ENCODE measurements at places on chromosomes 7 and 10.

- DNase-seq, result no peak
Observed at GRCh38 chr10:34114914-34115313, 700.2 kb downstream of the PARD3 start.

DNA sequence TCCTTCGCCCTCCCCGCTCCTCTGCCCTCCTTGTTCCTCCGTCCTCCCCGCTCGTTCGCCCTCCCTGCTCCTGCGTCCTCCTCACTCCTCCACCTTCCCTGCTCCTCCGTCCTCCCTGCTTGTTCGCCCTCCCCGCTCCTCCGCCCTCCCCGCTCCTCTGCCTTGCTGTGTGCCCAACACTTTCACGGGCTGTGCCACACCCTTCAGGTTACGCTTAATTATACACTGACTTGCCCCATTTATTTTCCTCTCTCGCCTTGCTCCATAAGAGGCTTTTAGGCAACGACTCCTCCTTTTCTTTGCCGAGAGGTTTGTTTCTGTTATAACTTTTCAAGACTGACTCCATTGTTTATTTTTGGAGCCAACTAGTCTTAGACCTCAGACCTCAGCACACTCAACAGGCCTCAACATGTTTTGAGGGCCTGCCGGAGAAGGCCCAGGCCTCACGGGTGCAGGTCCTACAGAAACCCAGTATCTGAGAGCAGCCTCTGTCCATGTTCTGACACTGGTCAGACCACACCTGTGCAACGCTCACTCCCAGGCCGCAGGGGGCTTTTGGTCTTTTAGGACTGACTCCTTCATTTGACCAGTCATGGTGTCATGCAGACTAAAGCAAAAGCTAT lies 18.2 kb upstream of the PRKAG2 start:
- no peak for DNase-seq

DNA sequence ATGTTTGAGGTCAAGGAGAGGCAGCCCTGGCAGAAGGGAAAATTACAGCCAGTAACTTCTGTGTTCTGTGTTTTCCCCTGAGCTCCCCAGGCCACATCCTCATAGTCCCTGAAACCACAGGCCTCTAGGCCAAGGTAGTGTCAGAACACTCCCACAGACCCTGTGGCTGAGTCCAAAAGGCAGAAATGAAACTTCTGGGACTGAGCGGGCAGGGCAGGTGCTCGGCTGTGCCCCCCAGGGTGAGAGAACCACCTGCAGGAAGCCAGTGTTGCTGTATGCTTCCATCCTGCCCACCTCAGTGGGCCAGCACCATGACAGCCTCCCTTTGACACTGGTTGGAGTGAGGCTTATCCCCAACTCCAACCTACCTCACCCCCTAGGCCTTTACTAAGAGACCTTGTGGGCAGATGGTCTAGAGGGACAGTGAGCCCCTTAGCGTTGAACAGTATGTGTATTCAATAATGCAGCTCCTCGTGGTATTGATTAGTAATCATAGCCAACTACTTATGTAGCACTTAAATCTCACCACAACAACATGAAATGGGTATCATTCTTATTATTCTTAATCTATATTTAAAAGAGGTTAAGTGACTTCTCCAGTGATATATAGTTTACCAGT lies 30.3 kb downstream of the PIK3CG start:
- DNase-seq, result no peak

DNA sequence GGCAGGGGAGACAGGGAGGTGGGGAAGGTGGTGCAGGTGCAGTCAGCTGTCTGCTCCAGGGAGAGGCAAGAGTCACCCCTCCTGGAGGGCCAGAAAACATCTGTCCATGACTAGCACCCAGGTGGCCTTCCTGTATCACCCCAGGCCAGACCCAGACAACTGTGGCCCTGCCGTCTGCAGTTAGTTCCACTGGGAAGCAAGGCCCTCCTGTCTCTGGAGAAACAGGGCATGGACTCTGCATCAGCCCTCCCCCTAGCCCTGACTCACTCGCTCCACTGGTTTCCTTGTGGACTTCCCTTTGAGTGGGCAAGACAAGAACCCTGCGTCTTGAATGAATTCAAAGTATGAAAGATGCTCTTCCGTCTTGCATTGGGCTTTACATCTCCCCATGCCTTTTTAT lies 12.6 kb downstream of the TBATA start:
- no peak for DNase-seq

DNA sequence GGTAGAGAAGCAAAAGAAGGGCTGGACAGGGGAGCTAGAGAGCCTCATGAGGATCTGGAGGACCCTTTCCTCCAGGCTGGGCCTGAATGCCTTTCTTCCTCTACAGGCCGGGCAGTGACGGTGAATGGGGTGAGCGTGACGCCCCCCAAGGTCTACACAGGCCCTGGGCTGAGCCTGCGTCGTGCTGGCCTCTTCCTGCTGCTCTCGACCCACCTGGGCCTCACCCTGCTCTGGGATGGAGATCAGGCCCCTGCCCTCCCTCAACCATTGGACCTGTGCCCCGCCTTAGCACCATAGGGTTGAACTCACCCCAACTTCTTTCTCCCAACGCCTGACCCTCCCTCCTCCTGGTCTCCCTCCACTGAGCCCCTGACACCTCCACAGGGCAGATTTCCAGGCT lies 12.6 kb upstream of the ZNF467 start:
- no peak for DNase-seq

- no peak for DNase-seq
Observed at GRCh38 chr10:116665541-116666125, 44.9 kb downstream of the PNLIPRP2 start.

DNA sequence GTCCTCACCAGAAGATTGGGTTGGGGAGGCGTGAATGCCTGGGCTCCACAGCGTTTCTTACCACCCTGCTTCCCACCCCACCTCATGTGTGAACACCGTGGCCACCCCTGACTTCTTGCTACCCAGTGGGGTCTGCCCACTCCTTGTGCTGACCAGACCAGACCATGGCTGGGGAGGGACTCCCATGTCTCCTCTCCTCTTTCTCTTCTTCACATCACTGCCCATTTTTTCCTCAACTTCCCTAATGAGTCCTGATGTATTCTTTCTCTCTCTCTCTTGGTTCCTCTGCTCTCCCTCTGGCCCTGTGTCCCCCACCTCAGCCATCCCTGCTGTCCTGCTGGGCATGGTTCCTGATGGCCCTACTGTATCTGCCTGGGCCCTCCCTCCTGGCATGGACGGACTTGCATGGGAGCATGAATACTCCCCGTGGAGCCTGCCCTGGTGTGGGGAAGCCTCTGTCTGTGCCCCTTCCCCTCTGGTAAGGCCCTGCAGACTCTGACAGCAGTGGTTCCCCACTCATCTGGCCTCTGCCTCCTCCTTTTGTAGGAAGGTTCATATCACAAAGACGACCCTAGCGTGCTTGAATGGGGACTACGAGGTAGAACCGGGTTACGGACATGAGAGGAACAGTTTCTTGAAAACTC lies 85.5 kb downstream of the ADCY1 start:
- DNase-seq, result no peak

DNA sequence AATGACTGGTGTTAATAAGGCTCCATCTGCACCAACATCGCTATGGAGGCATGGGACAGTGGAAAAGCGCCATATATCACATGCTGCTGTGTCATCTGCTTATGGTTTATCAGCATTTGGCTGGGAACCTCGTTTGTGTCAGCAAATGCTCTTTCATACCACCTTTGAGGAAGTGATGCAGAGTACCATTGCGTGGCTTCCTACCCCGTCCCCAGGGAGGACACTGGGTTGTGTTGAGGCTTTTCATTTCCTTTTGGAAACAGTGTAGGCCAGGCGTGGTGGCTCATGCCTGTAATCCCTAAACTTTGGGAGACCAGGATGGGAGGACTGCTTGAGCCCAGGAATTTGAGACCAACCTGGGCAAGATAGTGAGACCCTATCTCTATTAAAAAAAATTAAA lies 6.8 kb downstream of the TACR2 start:
- DNase-seq, result no peak
